ENCODE measurements at places on chromosomes 3 and 15.

DNA sequence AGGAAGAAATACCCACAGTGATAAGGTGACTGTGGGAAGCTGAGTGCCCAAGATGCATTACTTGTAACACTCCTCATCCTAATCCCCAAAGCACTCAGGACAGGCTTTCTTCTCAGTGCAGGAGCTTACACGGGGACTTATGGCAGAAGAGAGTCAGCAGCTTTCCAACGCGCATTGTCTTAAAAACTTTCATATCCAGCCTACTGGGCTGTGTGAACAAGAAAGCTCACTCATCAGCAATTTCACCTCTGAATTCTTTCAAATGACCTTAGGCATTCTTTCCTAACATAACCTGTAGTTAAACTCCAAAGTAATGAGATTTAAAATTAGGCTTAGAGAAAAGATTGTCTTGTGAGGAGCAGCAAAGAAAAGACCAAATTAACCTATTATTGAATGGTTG, 132.3 kb downstream of the KCNAB1 start:
- DNase-seq = no peak

DNA sequence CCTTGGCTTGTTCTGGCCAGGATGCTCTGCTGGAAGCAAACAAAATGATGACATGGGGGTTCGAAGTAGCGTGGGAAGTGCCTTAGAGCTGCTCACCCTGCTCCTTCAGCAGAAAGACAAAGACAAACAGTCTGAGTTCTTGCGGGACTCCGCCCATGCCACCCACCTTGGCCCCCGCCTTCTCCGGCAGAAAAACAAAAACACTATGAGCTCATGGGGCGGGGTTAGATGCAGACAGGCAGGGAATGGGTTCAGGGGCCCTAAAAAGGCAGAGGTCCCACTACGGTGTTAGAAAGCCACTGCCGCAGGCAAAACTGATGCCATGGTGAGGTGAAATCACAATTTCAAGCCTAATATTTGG, 9.7 kb upstream of the NCKIPSD start:
- DNase-seq = peak; percentile 94

- no peak for DNase-seq
Observed at GRCh38 chr15:90489514-90489913, 40.2 kb upstream of the CRTC3 start.

DNA sequence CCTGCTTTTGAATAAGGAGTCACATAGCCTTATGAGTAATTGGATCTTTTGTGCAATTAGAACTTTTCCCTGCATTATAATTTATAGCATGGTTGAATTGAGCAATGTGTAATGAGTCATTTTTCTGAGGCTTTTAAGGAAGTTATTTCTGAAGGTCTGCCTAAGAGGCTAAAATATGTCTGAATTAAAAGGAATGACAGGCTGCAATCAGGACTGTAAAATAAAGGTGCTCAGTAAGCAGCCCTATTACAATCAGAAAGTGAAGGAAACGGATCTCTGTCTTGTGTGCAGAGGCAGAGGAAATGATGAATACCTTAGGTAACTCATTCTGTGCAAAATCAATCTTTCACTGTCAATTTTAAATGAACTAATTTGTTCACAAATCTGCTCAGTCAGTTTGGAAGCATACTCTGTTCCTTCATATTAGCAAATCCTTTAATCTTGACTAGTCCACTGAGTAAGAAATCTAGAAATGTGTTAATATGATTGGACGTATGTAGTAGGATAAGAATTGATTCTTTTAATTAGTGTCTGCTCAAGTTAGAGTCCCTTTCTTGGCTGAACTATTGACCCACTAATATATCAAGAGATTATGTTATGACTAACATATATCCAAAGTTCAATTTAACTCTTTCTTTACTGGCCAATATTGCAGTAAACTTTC, 290.1 kb downstream of the ZIC1 start:
- no peak for DNase-seq

GRCh38 chr3:59483191-59483590, 433.4 kb upstream of the CFAP20DC start:
- no peak for DNase-seq

DNA sequence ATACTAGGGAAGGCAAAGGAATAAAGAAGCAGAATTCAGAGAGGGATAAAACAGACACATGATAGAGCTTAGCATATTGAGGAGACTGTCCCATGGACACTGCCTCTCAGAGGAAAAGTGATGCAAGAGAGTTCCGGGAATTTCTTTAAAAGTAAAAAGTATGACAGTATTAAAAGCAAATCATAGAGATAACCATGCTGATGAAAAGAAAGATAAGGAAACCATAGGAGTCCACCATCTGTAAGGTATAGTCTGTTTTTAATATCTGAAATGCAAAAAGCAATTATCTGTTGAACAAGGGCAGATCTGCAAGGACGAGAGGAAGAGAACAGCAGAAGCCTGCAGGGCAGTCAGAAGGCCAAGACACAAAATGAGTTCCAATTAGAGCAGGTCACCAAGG, 495.9 kb upstream of the GOLIM4 start:
- DNase-seq = no peak

- DNase-seq = no peak
Observed at GRCh38 chr15:67190813-67191212, 63.6 kb downstream of the AAGAB start.

GRCh38 chr3:56923526-56924224, 121.9 kb upstream of the ARHGEF3 start:
- peak; percentile 49 for DNase-seq

GRCh38 chr3:71709908-71710511, 15.2 kb downstream of the EIF4E3 start:
- no peak for DNase-seq

DNA sequence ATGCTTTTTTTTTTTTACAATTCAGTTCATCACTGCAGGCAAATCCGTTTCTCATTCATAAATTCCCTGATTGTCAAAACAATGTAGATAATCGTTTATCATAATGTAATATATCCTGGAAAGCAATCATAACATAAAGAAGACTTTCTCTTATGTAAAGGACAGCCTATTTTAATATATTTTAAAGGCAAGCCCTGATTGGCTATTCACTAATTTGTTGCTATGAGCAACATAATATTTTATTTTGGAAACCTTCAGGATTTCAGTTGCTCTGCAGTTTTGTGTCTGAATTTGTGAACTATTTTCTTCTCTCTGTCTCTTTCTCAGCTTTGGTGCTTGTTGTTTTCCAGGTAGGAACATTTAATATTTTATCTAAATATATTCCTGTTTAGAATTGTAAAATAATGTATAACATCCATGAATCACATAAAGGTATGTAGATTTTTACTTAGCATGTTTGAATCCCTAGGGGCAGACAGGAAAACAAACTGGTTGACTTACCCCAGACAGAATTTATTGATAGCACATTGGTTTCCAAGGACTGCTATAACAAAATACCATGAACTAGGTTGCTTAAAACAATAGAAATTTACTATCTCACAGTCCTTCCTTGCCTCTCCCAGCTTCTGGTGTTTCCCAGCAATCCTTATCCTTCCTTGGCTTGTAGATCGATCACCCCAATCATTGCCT, 253.5 kb downstream of the CDIN1 start:
- DNase-seq = no peak

- DNase-seq = no peak
Observed at GRCh38 chr3:140258222-140258724, 323.3 kb downstream of the CLSTN2 start.

- peak; percentile 54 for DNase-seq
Observed at GRCh38 chr15:79117442-79118204, 27.0 kb upstream of the RASGRF1 start.

DNA sequence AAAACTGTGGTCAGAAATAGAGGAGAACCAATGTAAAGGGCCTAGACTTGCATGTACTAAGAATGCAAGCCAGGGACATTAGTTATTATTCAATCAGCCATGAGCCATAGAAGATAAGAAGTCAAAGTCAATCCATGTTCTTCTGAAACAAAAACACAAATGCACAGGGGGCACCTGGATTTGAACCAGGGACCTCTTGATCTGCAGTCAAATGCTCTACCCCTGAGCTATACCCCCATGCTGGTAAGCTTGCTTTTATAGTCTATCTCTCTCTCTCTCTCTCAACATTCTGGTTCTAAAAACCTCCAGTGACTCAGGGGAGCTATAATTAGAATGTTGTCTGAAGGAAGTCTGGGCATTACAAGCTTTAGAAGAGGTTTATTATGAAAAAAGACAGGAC, 85.6 kb upstream of the ACP3 start:
- no peak for DNase-seq

DNA sequence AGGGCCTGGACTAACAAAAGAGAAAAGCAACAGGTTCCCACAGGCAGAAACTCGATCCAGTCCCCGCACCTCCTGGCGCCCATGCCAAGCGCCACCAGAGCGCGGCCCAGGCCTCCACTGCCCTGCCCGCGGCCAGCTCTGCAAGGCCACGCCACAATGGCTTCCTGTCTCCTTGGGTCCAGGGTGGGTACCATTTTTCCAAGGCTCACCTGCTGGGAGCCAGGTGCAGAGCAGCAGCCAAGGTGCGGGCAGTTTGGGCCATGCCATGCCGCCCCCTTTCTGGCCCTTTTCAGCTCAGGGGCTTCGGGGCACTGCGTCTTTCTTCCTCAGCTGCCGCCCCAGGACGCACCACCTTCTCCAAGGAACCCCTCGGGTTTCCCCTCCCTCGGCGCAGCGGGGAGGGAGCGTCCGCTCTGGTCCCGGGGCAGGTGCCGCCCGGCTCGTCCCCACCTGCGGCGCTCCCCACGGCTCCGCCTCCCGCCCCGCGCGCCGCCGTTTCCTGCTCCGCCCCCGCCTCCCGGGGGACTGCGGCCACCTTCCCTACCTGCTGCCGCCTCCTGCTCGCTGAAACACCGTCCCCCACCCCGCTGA, at the start of gene ILDR1:
Gene ILDR1 (minus strand): TSS at position 437 of the 591 bp plus-strand sequence. CDS start 170 bp downstream, at position 267.
- peak; percentile 74 for DNase-seq

GRCh38 chr3:17040990-17041377, 156.2 kb downstream of the PLCL2 start:
- DNase-seq = no peak

DNA sequence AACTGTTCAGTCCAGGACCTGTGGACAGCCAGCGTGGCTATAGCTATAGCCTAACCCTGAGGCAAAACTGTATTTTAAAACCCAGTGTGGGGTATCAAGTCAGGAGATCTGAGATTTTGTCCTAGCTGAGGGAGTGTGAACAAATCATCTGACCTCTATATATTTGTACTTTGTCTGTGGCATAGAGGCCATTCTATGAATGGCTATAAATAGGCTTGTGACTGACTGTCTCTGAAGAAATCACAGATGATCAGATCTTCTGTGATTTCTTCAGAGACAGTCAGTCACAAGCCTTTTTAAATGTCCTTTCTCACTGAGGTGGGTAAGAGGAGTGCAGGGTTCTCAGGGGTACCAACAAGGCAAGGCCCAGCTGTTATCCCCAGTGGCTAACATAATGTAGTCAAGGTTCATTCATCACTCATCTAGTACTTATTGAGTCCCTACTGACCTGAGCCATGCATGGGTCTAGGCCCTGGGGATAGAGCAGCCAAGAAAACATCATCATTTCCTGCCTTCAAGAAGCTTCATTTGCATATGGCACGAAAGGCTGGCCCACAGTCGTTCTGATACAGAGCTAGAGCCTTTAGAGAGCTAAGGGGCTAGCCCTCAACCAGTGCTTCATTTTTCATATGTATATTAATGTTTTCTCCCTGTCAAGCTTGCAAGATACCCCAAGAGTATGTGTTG, 53.3 kb downstream of the TIPARP start:
- peak; percentile 16 for DNase-seq

DNA sequence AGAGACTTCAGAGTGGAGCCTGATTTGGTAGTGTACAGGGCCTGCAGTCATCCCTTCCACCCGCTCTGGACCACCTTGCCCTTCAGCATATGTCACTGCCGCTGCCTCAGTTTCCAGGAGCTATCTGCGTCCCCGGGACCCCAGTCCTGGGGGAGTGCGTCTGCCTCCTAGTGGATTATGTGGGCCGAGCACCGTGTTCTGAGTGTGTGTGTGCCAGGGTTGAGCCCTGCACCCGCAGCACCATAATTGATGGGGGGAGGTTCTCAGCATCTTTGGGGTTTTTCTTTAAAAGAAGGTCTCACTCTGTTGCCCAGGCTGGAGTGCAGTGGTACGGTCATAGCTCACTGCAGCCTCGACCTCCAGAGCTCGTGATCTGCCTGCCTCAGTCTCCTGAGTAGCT, 33.6 kb downstream of the CD276 start:
- DNase-seq = peak; percentile 63

GRCh38 chr15:75731248-75732151, 18.9 kb upstream of the CSPG4 start:
- DNase-seq = peak; percentile 59

DNA sequence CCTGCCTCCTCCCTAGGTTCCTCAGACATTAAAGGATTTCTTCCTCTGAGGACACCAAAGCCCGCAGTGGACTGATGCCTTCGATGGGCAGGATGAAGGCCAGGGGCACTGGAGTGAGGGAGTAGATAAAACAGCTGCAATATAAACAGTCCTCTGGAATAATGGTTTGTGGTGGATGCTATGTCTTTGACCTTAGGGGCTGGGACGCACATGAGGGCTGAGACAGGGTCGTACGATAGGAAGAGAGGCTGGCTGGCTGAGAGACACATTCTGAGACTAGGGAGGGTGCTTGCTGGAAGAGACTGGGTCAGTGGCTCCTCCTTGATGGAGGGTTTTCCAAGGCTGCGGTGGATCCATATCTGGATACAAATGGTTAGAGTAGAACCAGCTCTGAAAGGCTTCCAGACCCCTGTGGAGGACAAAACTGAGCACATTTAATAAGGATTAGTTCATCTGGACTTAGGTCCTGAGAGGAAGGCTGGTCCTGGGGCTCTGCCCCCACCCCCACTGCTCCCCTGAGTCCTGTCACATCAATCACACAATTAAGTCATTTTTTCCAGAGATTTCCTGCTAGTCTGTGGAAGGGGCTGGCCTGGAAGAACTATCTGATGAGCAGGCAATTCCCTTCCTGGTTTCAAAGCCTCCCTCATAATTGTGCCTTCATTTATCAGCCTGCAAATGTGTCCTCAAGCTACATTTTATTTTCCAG, 15.8 kb downstream of the TBC1D21 start:
- DNase-seq = no peak

- no peak for DNase-seq
Observed at GRCh38 chr3:126201168-126201567, 20.8 kb upstream of the ALDH1L1 start.

- peak; percentile 75 for DNase-seq
Observed at GRCh38 chr15:84638103-84638502, 16.0 kb downstream of the WDR73 start.

DNA sequence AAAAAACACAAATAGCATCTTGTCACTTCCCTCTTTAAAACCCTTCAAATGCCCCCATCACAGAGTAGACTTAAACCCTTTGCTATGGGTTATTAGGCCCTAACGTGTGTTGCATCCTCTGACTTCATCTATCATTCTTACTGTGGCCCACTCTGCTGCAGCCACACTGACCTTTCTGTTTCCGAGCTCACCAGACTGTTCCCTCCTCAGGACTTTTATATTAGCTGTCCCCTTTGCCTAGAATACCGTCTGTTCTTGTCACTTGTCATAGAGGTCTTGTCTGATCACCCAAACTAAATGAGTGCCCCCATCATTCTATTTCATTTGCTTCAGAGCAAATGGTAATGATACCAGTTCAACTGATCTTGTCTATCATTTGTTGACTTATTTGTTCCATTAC, 877 bp upstream of the FEM1B start:
- no peak for DNase-seq

DNA sequence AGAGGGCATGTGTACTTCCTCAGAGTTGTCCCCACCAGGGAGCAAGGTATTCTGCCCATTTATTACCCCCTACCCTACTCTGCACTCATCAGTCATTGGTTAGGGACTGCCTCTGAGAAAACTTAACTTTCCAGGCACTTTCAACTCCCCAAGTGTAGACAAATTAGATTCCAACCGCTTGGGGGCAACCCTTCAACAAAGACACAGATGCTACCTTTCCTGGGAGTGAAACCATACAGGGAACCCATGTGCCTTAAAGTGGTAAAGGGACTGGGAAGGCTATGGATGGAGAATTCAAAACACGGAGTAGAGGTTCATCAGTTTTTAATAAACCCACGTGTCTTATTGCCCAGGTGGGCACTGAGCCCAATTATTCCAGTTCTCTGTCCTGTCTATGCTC, 19.4 kb upstream of the UBE2E2 start:
- DNase-seq = peak; percentile 94
